ENCODE measurements at places on chromosomes 6 and 20.

GRCh38 chr6:120935908-120936307 lies 398.4 kb downstream of the TBC1D32 start:
- DNase-seq: no peak

GRCh38 chr6:28807682-28808280 lies 116.0 kb downstream of the TRIM27 start:
- no peak for DNase-seq

DNA sequence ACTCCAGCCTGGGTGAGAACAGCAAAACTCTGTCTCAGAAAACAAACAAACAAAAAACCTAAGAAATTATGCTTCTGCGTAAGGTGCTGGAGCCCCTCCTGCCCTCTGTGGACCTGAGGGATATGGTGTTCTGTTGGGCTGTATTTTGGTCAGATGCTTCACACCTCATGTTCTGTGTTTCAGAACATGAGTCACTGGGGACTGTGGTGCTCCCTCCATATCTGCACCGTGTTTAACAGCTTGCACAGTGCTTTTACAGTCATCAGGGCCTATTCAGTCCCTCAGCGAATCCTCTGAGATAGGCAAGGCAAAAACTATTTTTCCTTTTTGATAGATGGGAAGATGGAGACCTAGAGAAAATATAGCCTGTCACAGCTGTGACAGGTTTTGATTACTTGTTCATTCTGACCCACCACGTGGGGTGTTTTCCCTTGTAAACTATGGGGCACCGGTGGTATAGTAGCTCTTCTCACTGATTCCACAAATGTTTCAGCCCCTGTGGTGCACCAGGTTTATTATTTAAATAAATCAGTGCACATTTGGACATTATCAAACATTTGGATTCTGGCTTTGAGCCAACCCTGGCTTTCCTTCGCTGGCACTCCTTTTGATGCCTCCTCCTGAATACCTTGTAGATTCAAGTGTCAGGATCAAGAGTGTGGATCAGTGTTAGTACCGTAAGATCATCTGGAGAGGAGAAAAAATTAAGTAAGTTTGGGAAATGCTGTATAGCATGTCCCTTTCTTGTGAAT lies 9.6 kb downstream of the TTPAL start:
- DNase-seq: no peak

GRCh38 chr6:31829633-31830283 lies 2.2 kb downstream of the HSPA1B start:
- DNase-seq: no peak

GRCh38 chr6:21150667-21151066 lies 442.9 kb upstream of the SOX4 start:
- no peak for DNase-seq
